ENCODE measurements at places on chromosomes 6 and 20.
A peak's percentile ranks its signal among the peaks of the same experiment; 100 is the strongest.

DNA sequence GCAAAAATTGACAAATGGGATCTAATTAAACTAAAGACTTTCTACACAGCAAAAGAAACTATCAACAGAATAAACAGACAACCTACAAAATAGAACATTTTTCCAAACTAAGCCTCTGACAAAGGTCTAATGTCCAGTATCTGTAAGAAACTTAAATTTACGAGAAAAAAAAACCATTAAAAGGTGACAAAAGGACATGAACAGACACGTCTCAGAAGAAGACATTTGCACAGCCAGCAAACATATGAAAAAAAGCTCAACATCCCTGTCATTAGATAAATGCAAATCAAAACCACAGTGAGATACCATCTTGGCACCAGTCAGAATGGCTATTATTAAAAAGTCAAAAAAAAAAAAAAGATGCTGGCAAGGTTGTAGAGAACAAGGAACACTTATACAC is 70.6 kb upstream of the GRIK2 start:
- no peak for DNase-seq

DNA sequence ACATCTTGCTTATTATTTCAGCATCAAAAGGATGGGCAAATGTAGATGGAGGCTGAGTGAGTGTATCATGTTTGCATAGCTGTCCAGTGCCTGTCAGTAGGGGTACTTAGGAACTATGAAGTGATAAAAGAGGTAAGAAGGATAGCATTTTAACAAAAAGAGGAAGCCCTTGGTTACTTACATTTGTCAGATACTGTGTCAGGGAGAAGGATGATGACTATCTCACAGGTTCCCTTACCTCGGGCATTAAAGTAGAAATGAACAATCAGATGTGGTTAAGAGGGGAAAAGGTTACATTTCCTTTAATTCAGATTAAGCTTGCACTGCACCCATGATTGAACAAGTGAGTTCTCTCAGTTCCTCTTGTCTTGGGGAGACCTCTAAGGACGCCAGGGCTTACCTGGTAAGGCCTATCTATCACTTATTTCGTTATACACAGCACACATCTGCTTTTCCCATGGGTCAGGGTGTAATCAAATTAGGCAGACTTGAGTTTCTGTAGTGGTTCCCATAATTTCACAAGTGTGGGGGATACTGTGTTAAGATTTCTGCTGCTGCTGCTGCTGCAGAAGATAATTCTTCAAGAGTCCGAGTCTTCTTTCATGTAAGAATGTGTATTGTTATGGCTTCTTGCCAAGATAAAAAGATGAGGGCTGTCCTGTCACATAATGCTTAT is 4.5 kb downstream of the FOXO3 start:
- DNase-seq: no peak

GRCh38 chr6:150606168-150606591 is 6.5 kb downstream of the PLEKHG1 start:
- no peak for DNase-seq

DNA sequence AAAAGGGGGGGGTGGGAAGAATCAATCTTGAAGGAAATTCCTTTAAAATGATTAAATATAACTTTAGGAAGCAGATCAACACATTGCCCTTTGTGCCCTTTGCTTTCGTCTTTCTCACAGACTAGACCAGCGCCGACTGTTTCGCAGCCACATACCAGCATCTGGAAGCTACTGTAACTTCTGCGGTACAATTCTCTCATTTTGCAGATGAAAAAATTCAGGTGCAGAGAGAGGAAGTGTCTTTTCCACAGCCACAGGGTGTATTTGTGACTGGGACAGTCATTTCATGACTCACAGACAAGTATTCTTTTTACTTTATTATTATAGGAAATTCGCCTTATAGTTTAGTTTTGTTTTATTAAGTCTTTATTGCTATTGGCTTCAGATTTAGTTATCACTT is 84.2 kb downstream of the UST start:
- DNase-seq: no peak

DNA sequence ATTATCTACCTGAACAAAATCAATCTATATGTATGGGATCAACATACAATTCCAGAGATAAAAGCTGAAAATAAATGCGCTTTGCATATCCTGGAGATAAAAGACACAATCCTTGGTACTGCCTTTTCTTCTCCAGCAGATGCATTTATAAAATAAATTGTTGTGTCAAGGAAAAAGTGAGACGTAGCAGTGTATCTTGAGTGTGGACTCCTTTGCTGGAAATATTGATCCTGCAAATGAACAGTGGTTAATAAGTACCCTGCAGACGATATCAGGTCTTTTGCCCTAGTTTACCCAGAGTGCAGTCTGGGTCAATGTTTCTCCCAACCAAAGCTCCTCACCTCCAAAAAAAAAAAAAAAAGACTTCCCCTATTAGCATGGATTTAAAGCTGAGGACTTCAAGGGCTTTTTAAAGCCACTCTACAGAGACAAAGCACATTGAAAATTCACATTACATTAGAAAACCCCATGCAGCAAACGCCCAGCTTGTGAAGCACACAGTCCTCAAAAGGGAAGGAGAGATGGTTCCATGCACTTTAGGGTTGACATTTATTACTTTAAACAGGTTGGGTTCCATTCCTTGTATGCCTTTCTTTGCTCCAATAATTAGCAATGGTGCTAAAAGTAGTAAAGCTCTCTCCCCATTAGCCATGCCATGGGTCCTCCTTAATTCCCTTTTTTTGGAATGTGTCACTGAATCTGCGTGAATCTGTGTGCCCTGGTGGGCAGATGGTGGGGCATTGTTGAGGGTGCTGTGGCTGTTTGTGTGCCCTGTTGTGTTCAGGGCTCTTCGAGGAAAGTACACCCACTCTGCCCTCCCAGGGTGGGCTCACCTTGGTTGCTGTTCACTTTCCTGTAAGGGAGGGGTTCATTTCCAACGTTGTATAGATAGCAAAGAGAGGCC is 21.1 kb downstream of the FOXA2 start:
- no peak for DNase-seq

- no peak for DNase-seq
Observed at GRCh38 chr6:107235007-107235406, 119.7 kb upstream of the BEND3 start.

DNA sequence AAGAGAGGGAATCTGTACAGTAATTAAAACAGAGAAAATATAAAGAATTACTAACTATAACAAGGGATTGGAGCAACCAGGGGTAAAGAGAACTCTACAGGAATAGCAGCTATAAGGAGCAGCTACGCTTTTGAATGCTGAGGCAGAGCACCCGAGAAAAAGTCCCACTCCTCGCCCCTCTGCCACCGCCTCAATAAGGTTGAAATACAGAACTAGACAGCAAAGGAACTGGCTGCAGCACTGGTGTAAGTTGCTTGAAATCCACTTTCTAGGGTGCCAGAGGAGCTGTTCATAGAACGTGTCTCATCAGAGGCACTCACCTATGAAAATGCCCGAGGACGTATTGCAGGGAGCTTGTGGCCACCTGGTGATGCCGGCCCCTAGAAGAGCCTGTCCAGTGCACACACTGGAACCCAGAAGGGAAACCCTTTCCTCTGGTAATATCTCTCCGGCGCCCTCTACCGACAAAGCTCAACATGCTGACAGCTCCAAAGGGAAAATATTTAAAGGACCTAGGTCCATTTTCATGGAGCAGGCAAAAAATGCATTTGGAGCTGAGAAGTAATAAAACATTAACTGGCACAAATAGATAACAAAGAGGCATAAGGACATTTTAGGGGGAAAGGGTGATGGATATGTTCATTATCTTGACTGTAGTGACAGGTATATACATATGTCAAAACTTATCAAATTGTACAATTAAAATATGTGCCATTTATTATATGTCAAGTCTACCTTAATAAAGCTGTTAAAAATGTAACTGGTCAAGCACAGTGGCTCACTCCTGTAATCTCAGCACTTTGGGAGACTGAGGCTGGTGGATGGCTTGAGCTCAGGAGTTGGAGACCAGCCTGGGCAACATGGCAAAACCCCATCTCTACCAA is 137.4 kb upstream of the HDAC2 start:
- DNase-seq: peak; percentile 62

GRCh38 chr6:109379711-109380110 is 2.6 kb downstream of the CD164 start:
- DNase-seq: no peak

DNA sequence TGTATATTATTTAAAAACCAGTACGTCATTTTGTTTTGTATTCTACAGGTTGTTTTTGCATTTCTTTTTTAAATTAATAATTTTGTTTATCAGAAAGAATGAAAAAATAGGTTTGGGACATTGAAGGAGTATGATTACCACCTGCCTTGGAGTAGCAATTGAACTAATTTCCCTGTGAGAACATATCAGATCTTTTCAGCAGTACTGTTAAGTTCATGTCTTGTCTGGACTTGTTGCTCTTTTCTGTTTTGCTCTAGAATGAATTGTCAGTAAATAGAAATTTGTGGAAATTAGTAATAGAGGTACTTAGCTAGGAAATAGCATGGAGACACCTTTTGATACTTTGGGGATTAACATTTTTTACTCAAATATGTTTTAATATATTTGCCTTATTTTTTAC is 24.3 kb downstream of the HSF2 start:
- no peak for DNase-seq

DNA sequence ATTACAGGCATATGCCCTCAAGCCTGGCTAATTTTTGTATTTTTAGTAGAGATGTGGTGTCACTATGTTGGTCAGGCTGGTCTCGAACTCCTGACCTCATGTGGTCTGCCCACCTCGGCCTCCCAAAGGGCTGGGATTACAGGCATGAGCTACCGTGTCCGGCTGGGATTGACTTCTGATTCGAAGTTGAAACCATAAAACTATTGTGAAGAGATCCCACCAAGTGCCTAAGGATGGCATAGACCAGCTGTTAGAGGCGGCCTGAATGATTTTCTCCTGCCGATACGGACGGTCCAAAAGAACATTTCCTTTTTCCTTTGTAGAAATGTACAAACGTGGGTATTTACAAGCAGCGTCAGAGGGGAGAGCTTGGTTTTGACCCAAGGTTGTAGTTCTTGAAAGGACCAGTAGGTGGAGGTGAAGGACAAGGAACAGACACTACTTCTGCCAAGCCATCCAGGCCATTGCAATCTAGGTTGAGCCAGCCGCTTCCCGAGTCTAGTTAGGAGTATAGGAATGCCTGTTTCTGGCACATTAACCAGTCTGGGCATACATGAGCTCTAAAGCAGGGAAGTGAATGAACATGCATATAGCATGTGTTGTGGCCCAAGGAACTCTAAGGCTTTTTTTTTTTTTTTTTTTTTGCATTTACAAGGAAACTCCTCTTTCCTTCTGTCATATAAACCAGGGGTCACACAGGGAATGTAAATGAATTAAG is 29.0 kb downstream of the MOCS3 start:
- DNase-seq: peak; percentile 53

DNA sequence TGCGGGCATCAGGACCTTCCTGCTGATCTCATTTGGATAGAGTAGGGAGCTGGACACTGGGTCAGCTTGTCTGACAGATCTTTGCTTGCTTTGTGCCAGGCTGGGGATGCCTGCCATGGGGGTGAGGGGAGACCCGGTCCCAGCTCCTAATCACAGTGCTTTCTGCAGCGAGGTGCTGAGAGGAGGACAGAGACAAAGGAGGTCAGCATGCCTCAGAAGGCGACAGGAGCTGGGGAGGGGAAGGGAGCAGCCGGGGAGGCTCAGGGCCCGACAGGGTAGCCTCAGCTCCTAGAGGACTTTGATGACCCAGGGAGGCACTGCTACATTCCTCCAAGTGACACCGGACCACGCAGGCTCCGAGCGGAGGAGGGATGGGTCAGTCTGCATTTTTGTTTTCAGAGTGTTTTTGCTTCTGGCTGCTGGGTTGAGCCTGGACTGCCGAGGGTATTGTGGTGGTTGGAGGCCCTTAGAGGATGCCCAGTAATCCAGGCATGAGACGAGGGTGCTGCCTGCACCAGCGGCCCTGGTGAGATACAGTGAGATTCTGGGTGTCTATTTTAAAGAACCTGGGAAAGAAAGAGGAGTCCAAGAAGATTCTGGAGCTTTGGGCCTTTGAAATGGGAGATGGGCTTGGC is 7.8 kb downstream of the RBM38 start:
- no peak for DNase-seq

DNA sequence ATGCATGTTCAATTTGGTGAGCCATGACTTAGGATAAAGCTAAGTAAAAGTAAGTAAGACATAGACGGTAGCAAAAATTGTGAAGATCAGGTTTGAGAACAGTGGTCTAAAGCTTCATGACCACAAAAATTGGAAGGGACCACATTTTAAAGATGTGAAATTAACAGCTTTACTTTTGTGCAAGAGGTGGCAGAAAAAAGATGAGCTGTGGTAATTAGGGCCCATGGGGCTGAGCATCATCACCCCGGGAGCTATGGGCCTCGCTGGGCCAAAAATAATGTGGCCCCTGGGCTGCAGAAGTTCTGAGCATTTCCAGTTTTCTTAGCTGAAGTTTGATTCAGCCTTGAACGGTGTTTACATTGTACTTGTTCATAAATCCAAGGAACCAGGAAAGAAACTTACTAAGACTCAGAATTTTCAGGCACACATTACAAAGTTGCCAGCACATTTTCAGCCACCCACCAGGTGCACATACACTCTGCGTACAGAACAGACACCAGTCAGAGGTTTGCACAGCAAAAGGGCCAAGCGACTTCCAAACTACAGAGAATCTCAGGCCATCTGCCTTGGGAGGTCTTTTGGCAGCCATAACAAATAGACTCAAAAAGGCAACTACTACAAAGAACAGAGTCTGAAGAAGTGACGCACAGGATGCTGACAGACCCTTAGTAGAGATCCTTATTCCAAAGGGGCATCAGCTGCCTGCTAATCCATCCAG is 57.7 kb downstream of the CSE1L start:
- no peak for DNase-seq

DNA sequence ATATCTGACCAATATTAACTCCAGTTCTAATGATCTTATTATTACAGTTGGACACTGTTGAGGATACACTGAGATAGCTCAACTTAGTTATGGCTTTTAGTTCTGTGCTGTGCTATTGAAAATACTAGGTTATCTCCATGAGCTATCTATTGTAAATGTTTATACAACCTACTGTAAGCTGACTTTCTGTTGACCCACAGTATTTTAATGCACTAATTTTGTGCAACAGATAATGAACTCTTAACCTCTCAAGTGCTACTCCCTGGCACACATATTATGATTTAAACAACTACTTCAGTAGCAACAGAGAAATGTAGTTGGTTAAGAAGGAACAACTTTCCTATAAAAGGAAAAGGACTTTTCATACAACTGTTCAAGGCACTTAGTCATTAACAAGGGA is 5.2 kb upstream of the MMS22L start:
- DNase-seq: no peak

GRCh38 chr20:32971703-32972161 is 32.5 kb downstream of the SUN5 start:
- DNase-seq: no peak

GRCh38 chr6:77548190-77548589 is 84.9 kb upstream of the HTR1B start:
- no peak for DNase-seq

- DNase-seq: no peak
Observed at GRCh38 chr6:21188505-21189223, 404.9 kb upstream of the SOX4 start.

GRCh38 chr20:35611482-35611881 is 4.1 kb upstream of the SPAG4 start:
- DNase-seq: no peak

All from nucleus accumbens (tissue), 56 donors.